ENCODE measurements at places on chromosomes 1 and 21.

DNA sequence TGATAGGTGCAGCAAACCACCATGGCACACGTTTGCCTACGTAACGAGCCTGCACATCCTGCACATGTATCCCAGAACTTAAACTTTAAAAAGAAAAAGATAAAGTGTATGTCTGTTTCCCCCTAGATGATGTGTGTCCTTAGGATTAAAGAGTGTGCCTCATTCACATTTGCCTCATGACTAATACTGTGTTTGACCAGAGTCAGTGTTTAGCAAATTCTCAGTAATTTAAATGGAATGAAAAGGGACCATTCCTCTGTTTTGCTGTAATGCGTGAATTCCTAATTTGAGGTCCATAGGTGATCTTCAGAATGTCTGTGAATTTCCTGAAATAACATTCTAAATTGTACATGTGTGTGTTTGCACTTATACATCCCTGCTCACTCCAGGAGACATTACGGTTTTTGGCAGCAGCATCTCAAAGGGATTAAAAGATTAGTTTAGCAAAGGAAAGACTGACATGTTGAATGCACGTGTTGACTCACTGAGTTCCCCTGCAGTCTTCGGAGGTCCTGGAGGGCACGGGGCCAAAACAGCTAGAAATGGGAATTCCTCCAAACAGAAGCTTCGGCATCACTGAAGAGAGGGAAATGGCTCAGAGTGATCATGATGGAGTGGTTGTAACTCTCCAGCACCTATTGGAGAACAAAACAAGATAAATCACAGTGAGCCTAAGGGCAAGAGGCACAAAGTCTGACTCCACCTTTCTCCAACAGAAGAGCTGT is 19.1 kb upstream of the SLC35F3 start:
- DNase-seq: no peak

GRCh38 chr1:110780600-110781484 is 92.1 kb upstream of the CD53 start:
- peak; percentile 54 for DNase-seq

GRCh38 chr1:52033190-52034049 is at the start of gene KTI12:
Gene KTI12 (minus strand): TSS chr1:52033810. CDS start chr1:52033761, 49 bp downstream.
- DNase-seq: peak; percentile 85

DNA sequence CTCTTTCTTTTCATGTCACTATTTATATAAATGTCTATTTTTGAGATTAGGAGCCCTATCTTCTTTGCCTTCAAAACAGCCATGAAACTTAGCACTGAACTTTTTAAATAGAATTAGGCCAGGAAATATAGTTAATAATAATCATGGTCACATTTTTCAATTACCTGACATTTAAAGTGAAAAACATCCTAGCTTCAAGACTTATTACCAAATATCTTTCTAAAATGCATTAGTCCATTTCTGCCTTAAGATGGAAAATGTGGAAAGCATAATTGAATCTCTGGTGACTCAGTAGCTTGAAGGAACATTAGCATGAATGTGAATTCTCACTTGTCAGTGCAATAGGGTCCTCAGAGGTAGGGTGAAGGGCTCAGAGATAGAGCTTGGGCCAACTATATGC is 18.7 kb upstream of the RGS4 start:
- no peak for DNase-seq

- DNase-seq: no peak
Measured at GRCh38 chr1:198497326-198498102, 43.0 kb downstream of the ATP6V1G3 start.

- DNase-seq: no peak
Measured at GRCh38 chr1:10438677-10439163, 8.5 kb downstream of the CENPS start.

DNA sequence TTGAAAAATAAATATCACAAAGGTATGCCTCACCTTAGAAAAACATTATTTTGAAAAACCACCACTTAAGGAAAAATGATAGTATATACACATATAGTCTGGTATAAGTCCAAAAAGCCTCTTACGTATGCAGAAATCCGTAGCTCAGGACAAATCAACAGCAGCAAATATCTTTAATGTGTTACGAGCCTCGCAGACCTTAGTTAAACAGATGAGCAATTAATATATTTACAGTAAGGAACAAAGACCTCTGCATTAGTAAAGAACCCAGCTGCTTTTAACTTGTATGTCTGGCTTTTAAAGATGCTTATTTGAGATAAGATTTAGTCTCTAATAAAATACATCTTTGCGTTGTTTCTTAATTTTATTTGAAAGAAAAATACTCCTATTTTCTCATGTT is 79.9 kb upstream of the CHRM3 start:
- no peak for DNase-seq
